Stimulated activated CD8-positive, alpha-beta memory T cell treated with anti-CD3 and anti-CD28 coated beads, Interleukin-2, amount 100 ng/mL, for 1 hour (primary cell): ENCODE measurements at places on chromosomes 2 and 18.

GRCh38 chr18:7535436-7536205, 31.5 kb upstream of the PTPRM start:
- DNase-seq = no peak

DNA sequence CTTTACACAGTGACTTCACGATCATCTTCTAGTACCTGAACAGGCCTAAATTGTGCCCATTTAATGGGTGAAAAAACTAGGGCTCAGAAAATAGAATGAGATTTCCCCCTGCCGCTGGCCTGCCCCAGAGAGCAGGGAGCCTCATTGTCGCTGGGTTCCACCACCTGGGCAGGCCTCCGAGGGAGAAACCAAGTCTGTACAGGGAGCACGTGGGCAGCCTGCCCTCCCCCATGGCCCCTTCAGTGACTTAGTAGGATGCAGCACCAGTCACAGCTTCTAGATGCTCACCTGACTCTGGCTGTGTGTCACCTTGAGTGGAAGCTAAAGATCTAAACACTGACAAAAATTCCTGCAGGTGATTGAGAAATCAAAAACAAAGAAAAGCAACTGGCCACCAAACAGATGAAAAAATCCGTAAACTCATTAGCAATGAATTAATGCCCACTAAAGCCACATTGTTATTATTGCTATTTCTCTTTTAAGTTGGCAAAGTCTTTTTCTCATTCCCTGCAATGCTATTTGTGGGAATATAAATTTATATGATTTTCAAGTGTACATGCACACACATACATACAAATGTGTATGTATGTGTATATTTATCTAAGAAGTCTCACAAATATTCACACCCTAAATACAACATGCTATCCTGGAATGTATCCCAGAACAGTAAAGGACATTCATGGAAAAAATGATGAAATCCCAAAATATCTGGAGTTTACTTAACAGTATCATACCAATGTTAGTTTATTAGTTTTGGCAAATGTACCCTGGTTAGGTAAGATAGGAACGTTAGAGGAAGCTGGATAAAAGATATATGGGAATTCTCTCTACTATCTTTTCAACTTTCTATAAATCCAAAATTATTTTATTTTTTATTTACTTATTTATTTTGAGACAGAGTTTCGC, 18.7 kb upstream of the ASPRV1 start:
- no peak for DNase-seq

DNA sequence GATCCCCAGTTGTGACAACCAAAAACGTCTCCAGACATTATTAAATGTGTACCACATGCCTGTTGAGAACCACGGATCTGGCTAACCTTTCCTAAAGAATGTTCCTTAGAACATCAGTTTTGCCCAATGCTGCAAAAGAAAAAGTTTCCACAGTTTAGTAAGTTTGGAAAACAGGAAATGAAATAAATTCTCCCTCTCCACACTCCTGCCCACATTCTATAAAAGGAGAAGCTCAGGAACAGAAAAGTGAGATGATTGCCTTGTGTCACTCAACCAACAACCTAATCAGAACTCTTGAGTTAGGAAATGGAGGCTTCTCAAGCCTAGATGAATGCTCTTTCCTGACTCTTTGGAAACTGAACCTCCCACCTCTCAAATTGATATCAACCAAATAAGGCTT, 56.1 kb upstream of the NFE2L2 start:
- no peak for DNase-seq

- no peak for DNase-seq
Measured at GRCh38 chr18:11309172-11309571, 159.8 kb upstream of the PIEZO2 start.

DNA sequence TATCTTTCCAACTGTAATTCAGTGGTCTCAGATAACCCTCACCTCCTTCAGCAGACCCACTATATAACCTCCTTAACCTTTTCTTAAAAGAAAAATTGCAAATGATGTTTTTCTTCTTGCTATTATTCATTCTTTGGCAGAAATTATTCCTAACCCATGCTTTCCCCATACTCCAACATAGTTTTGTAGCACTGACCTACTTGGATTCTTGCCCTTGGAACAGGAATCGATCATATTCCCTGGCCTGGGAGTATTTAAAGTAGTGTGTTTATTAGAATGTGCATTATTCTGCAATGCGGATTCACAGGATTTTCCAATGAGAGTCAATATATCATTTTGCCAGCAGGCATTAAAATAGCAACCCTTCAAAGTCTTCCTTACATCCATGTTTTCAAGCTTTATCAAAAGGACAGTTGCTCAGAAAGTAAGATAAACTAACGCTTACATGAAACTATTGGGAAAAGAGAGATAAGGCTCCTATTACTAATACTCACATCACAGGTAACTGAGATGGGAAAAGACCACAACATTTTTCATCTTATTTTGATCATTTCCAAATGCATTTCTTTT, 37.4 kb downstream of the CHN1 start:
- no peak for DNase-seq

DNA sequence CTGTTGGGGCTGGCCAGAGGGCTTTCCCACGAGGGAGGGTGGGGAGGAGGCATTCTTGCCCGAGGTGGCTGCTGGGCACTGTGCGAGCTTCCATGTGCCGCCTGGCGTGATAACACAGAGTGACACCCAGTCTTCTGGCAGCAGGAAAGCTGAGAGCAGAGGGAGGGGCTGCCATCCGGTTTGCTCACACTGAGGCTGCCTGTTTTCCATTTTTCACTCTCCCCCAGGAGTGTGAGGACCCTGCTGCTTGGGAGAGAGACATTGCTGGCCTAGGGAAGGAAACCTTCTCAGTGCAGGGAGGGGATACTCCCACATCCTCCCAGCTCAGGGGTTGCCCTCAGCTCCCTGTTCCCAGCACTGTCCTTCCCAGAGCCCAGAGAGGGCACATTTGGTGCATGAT, 73.1 kb downstream of the INHBB start:
- DNase-seq = no peak

GRCh38 chr18:29164020-29164706, 987.2 kb upstream of the CDH2 start:
- no peak for DNase-seq

GRCh38 chr2:120346026-120346666, at the start of gene INHBB:
TSS of gene INHBB (plus strand) at chr2:120346136. CDS start at chr2:120346189, 53 bp downstream.
- no peak for DNase-seq

GRCh38 chr2:145412155-145412554, 892.2 kb upstream of the ZEB2 start:
- no peak for DNase-seq

GRCh38 chr2:233048569-233049193, 11.5 kb upstream of the INPP5D start:
- no peak for DNase-seq

DNA sequence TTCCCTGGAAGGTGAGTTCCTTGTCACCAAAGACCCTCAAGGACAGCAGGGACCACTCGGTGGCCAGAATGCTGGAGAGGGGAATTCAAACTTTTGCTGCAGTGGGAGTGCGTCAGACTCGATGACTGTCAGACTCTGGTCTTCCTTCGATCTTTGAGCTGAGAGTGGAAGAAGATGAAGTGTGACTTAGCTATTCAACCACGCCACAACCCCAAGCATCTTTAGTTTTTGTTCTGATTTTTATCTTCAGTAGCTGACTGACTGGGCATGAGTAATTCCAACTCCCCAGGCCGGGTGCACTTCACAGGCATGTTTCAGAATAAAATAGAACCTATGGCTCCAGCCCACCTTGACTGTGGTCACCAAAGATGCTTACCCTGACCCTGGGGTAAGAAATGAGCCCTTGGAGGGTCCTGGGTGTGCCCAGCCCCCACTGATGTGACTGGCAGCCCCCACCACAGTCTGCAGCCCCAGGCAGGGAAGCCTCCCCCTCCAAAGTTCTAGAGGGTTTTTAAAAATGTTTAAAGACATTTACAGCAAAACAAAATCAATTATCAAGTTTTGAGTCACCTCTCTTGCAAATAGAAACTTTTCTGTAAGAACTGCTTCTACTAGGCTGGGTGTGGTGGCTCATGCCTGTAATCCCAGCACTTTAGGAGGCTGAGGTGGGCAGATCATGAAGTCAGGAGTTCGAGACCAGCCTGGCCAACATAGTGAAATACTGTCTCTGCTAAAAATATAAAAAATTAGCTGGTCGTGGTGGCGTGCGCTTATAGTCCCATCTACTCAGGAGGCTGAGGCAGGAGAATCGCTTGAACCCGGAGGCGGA, 24.9 kb upstream of the YWHAQ start:
- peak; percentile 19 for DNase-seq

- no peak for DNase-seq
Measured at GRCh38 chr2:233480490-233481202, 85.9 kb downstream of the USP40 start.

DNA sequence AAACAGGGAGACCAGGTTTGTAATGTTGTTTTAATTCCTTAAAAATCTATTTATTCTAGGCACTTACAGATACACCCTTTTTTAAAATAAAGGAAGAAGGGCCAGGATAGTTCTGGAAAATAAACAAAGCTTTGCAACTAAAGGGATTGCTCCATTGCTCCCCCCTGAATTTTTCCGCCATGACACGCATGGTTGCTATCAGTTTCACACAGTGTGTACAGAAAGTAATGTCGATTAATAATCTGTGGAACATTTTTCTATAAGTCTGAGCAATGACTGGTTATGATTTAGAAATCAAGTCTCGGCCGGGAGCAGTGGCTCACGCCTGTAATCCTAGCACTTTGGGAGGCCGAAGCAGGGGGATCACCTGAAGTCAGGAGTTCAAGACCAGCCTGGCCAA, 90.8 kb downstream of the GAREM1 start:
- no peak for DNase-seq

DNA sequence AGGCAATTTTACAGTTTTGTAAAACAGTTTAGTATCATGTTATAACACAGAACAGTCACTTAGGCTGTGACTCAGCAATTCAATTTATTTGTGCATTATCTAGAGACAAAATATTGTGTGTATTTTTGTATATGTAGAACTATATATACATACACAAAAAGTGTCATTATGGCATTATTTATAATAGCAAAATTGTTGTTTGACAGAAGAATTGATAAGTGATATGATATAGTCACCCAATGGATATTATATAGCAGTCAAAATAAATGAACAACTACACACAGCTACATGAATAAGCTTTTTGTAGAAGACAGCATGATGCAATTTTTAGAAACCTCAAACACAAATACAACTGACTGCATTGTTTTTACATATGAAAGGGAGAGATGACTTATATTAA, 334.0 kb downstream of the TRIB2 start:
- DNase-seq = no peak

- DNase-seq = no peak
Measured at GRCh38 chr2:88006912-88007439, 9.4 kb downstream of the RNU2-63P start.

- DNase-seq = no peak
Measured at GRCh38 chr2:152581360-152581759, 135.9 kb downstream of the PRPF40A start.

DNA sequence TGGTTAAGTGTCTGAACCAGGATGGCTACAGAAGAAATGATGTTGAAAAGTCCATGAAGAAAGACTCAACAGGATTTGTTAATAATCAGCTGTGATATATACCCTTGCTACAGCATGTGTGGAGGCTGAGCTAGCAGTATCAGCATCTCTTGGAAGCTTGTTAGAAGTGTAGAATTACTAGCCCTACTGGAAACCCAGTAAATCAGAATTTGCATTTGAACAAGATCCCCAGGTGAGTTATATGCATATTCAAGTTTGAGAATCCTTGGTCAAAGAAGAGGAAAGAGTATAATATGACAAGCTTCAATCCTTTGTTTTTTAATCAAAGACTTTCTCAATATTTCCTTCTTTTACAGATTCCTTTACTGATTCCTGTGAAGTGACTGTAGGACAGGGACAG, 109.0 kb upstream of the KCNJ3 start:
- no peak for DNase-seq

GRCh38 chr18:27964811-27965210, 212.1 kb downstream of the CDH2 start:
- DNase-seq = no peak

DNA sequence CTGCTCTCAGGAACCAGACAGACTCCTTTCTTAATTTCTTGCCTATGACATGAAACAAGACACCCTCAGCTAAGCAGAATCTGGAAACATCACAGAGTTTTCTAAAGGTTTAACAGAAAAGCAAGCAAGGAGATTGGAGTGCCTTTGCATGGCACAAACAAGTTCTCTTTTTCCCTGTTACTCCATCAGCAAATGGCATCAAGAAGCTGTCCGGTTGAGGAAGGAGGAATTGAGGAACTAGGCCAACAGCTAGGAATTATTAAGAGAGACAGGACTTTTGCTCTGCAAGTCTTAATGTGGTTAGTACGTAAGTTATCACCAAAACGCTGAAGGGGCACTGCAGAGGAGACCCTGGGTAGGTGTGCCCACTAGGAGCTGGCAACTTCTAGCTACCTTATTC, 53.2 kb downstream of the NEB start:
- no peak for DNase-seq

- no peak for DNase-seq
Measured at GRCh38 chr2:162320864-162321517, 2.5 kb upstream of the IFIH1 start.

DNA sequence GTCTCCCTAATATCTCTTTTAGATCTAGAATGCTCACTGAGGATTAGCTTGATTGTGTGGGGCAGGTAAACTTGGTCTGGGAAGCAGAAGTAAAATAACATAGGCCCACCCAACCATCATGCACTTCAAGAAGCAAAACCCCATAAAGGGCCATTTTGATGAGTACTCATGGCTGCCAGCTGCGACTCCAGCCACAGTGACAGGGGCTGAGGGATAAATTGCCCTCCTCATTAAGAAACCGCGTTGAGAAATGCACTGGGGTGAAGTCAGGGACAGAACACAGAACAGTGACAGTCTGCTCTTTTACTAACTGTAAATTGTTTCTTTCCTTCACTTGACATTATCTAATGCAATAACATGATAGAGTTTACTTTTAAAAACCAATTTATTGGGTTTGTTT, 60.2 kb downstream of the RND3 start:
- no peak for DNase-seq

DNA sequence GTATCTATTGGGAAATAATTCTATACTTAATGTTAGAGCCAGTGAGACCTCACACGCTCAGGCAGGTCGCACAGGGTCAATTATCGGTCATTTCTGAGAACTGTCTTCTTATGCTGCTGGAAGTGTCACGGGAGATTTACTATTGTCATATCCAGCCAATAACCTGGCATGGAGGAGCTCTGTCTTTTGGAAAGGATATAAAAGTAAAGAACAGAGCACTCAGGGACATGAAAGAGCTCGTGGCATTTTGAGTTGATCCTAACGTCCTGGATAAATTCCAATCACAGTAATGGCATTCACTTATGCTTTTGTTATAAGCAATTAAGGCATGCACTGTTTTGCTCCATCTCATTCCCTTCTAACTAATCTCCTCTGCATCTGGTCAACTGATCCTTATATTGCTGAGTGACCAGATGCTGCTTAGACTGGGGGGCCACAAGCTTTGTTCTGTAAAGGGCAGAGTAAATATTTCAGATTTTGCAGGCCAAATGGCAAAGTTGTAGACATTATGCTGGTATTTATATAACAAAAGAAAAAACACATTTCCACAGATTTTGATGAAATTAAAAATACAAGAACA, 453.5 kb upstream of the SMIM21 start:
- DNase-seq = no peak

GRCh38 chr2:72137498-72138010, 10.1 kb downstream of the CYP26B1 start:
- DNase-seq = peak; percentile 22

- no peak for DNase-seq
Measured at GRCh38 chr18:5543773-5544389, at the start of gene EPB41L3. TSS of gene EPB41L3 (minus strand) at chr18:5543997. CDS start at chr18:5489183, 54,814 bp downstream.
